Nephron progenitor cell (in vitro differentiated cells): ENCODE measurements at places on chromosomes 12 and 14.

GRCh38 chr12:89857652-89858274, 149.1 kb upstream of the ATP2B1 start:
- DNase-seq: no peak

DNA sequence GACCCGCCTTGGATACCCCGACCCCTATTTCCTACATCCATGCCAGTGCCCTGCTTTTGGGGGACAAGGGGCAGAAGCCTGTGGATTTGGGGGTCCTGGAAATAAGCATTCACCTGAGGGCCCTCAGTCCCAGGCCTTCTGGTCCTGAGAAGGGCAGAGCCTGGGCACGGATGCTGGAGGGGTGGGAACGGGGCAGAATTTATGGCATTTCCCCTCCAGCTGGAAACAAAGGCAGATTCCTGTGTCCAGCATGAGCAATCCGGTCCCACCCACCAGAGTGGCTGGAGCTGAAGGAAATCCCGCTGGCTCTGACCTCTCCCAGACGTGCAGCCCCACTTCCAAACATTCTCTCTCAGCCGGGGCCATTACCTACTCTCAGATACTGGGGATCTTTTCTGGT, 9.3 kb downstream of the ANKRD33 start:
- DNase-seq: no peak

DNA sequence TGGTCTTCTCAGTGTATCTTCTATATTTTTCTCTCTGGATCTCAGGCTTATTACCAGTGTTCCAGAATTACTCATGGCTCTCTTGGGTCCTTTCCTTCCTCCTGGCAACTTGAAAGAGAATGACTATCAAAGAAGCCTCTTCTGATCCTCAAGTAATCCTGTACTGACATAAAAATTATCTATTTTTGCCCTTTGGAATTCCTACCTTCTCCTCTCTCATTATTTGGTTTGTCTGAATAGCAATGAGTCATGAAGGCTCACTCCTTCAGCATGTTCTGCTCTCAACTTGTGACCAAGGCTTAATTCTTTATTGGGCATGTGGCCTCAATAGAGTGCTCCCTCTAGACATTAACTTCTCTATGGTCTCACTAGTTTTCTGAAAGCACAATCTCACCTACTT, 553.6 kb upstream of the ATP2B1 start:
- DNase-seq: no peak

DNA sequence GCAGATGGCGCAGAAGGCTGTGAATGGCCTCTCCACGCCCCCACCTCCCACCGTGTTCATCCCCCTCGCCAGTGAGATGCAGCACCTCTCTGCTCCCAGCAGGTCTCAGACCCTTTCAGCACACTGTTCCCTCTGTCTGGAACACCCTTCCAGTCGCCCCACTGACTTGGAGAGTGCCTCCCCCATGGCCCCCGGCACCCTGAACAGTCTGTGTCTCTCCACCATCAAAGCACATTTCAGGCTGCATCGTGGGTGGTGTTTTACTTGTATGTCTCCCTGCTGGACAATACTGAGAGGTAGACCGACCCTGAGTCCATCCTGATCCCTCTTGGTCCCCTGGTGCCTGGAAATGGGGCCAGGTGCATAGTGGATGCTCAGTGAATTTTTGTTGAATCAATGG, 34.9 kb downstream of the CACNA2D4 start:
- no peak for DNase-seq

DNA sequence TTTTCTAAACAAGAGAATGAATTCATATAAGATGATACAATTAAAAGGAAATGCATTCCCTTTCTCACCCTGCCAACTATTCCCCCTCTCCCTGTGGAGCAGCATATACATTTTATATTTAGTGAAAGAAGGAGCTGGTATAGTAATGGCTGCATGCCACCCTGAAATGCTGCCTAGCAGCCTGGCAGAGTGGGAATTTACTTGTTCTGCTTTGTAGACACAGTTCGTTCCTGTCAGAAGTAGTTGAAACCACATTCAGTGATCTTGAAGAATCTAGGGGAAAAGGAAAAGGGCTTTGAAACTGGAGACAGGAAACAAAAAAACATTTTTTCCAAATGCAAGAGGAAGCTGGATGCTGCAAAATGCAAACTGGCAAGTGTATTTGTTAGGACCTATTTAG, 176.0 kb upstream of the PLEKHA5 start:
- no peak for DNase-seq

DNA sequence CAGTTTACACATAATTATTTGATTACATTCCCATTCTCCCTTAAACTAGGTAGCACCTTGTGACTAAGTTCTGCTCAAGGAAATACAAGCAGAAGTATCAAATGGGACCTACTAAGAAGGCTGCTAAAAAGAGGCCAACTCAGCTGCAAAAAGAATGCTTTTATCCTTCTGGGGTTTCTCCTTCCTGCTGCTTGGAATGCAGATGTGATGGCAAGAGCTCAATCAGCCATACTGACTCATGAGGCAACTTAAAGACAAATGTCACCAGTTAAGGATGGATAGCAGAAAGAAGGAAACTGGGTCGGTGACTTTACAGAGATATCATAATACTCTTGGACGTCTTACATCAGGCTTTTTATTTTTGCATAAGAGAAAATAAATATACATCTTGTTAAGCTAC, 38.0 kb upstream of the RAP1B start:
- DNase-seq: no peak

GRCh38 chr14:33454022-33454595, 496.8 kb downstream of the EGLN3 start:
- DNase-seq: no peak

DNA sequence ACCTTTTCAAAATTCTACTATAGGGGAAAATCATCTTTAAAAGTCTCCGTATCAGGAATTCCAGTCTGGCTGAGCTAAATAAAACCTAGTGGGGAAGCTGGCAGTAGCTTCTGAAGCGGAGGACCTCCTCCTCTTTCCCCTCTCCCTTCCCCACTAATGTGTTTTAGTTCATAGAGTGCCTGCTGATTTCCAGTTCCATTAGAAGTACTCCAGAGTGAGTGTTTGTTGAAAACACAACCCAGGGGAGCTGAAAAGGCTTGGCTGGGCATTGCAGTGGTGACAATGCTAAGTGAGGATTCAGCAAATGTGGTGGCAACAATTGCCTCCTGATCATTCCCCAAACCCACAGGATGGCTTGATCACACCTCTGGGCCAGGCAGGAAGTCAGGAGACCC, 144.2 kb upstream of the FRMD6 start:
- DNase-seq: no peak

DNA sequence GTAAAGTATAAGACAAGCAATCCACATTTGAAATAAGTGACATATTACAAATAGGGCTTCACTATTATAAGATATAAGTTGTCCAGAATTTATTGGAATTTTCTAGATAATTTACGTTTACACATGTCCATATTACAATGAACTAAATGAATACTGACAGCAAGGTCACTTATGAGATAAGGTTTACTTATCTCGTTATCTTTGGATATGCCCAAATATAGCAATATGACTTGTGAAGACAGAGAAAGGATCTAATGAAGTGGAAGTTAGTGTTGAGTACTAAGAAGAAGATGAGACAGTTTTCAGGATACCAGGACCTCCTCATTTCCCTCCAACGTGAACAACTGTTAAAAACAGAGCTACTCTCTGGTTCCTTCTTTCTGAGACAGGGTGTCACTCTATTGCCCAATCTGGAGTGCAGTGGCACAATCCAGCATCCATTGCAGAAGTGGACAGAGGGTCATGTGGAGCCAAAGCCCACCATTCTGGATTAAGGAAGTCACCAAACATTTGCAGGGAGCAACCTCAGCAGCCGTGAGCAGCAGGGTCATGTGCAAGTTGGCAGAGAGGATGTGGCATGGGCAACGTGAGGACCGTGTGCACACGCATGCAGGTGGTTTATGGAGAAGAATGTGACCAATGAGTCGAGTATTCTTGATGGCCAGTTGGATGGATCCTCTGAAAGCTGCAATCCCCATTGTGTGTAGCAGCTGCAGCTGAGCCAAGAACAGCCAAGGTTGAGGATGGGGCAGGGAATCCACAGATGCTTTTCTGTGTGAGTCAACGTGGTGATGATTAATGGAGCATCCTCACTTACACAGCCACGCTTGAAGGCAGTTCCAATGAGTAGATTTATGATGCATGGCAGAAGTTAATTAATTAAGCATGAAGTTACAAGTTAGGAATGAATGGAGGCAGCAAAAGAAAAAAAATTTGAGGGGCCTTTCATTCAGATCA, 111.0 kb downstream of the BICD1 start:
- DNase-seq: no peak

- no peak for DNase-seq
These were observed 54.9 kb upstream of the NCOR2 start for GRCh38 chr12:124622331-124622730.
